ENCODE measurements at places on chromosomes 1 and 21.

DNA sequence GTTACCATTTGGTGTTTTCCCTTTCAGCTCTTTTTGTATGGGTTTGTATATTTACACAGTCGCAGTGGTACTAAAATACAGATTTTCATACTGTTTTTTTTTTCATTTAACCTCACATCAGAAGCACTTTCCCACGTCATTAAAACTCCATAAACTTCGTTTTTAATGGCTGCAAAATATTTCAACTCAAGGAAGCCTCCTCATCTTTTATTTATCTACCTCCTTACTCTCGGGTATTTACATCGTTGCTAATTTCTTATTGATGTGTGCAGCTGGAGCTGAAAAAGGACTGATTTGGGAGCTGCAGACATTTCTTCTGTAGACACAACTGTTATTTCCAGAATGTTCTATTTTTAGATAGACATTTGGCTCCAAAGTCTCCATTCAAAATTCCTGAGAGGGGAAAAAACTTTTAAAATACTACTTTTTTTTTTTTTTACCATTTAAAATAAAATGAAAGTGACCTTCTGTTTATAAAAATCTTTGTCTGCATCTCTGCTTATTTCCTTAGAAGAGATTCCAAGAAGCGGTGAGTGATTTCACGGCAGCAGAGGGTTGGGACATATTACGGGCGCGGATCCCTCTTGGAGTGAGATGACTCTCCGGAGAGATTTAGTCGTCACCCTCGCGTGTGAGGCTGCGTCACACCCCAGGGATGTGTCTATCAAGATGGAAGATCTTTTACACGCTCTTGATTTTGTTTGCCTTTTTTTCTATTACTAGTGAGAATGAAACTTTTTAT is 10.1 kb downstream of the RUNX3 start:
- DNase-seq, result no peak

GRCh38 chr1:2594001-2594640 is 7.5 kb downstream of the PRXL2B start:
- DNase-seq, result no peak

DNA sequence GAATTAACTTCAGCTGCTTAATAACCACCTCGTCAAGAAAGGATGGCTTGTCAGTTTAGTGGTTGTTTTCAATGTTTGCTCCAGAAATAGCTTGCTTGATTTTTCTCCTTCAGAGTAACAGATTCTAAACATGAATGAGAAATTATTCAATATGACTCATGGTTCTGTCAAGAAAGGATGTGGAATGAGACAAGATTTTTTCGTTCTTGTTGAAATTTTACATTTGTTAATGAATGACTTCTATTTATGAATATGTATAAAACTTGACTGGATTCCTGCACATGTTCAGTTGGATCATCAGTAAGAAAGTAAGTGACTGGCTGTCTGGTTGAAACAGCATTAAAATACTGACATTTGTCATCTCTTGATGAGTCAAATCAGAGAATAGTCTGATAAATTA is 38.3 kb downstream of the IFI44 start:
- no peak for DNase-seq

GRCh38 chr1:193368302-193368701 is 181.9 kb upstream of the B3GALT2 start:
- no peak for DNase-seq

DNA sequence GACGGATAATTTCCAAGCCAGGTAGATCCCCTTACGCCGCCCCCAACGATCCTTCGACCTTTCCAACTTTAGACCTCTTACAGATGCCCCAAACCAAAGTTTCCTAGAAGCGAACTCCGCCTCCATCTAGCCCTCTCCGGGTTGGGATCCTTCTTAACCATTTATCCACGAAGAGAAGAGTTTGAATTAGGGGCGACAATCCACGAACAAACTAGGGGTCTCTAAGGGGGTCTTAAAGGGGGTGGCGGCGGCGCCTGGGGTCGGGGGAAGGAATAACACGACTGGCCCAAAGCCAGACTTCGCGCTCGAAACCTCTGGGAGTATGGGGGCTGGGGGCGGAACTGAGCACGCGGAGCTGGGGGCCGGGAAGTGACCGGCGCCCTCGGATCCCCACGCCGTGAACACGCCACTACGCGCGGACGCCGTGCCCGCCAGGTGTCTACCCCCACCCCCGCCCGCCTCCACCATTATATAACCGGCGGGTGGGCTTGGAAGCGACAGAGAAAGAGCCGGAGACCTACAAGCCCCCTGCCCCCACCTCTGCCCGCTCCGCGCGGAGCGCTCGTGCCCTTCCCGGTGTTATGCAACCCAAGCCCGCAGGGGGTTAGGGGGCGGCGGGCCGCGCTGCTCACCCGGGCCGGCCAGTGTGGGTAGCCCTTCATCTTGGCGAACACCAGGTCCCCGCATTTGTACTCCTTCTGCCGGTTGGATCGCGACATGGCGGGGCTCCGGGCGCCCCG is 594 bp downstream of the HDGF start:
- no peak for DNase-seq

- DNase-seq, result no peak
These were observed 27.3 kb upstream of the PADI1 start for GRCh38 chr1:17177651-17178050.

- no peak for DNase-seq
These were observed 210.8 kb downstream of the APP start for GRCh38 chr21:25959799-25960198.

DNA sequence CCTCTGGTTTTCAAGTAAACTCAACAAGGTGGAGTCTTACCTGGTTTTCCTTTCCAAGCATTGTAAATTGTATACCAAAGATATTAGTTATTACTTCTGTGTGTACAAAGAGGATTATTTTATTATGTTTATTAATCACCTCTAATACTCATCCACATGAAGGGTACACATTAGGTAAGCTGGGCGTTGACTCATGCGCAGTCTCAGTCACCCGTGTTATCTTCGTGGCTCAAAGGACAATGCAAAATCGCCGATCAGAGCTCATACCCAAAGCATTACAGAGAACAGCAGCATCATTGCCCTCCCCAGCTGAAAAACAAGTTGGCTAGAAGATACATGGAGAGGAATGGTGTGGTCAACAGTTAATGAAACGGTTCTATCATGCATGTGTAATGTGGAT is 148.7 kb downstream of the NR5A2 start:
- DNase-seq, result no peak

DNA sequence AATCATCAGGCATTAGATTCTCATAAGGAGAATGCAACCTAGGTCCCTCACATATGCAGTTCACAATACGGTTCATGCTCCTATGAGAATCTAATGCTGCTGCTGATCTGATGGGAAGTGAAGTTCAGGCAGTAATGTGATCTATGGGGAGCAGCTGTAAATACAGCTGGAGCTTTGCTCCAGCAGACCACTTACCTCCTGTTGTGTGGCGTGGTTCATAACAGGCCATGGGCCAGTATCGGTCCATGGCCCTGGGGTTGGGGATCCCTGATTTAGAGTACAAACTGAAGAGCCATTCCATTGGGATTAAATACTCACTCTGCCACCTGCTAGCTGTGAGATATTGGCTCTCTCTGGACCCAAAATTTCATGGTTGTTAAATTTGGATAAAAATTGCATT is 244.6 kb upstream of the POGK start:
- no peak for DNase-seq

- no peak for DNase-seq
These were observed 64.0 kb downstream of the CCDC18 start for GRCh38 chr1:93244298-93245069.

GRCh38 chr1:92711473-92712165 is 73.3 kb downstream of the EVI5 start:
- DNase-seq, result no peak

GRCh38 chr1:46019348-46019747 is 113.1 kb downstream of the PIK3R3 start:
- no peak for DNase-seq

- DNase-seq, result no peak
These were observed 52.2 kb downstream of the KIRREL1 start for GRCh38 chr1:158045639-158046038.

- DNase-seq, result no peak
These were observed 42.9 kb downstream of the CAPZB start for GRCh38 chr1:19442154-19443096.

DNA sequence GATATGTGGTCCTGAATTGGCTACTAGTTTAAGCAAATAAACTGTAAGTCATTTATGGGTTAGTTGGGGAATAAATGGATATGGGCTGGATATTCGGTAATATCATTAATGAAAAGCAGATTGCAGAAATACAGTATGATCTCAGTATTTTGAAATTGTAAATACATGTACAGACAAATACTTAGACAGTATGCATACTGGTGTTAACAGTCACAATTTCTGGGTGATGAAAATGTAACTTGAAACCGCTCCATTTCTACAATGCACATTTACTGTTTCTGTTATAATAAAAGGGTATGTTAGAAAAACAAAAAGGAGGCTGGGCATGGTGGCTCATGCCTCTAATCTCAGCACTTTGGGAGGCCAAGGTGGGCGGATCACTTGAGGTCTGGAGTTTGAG is 28.0 kb downstream of the BLZF1 start:
- DNase-seq, result no peak

DNA sequence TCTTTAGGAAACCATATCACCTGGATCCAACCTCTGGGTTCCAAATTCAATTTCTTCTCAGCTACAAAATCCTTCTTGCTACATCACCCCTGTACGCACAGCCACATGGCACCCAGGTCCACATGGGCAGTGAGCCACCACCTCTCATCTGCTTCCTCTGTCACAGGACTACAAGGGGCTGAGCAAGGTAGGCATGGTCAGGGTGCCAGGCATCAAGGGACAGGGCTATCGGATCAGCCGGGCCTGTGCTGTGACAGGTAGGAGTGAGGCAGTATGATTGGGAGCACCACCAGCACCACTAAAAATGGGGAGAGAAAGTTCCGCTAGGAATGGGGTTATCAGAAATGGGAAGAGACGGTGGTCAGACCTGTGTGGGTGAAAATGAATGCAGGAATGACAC is 29.4 kb downstream of the S100A6 start:
- DNase-seq, result no peak

DNA sequence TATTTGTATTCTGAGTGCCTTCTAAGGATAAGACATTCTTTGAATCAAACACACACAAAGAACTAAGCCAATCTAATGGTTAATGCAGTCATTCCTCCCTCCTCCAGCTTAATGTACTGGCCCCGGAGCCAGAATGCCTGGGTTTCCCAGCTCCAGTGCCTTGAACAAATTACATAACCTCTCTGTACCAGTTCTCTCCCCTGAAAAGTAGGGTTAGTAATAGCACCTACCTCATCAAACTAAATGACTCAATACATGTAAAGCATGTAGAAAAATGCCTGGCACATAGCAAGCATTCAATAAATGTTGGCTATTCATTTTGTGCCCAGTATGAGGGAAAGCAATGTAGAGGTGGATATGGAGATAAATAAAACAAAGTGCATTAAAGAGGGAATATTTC is 14.0 kb downstream of the C1orf52 start:
- DNase-seq, result no peak

DNA sequence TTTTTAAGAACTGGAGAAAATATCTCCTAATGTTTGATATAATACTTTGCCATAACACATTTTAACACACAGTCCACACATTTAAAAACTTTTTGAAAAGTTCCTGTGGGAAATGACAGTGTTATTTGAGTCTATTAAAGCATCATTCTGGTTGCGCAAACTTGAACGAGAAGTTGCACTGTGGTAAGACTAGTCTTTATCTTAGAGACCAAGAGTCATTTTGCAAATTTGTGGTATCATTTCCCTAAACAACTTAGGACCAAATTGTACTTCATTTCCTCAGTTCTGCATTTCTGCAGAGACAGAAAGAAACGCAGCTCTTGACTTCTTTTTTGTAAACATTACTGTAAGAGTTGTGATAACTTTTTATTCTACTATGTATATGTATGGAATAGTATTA is at the start of gene RGS18:
Gene RGS18, plus strand, starts transcription at position 282 of the 400 bp plus-strand sequence. CDS start 176 bp downstream, outside the sequence.
- no peak for DNase-seq

- no peak for DNase-seq
These were observed 434.8 kb downstream of the LMO4 start for GRCh38 chr1:87763483-87763882.

GRCh38 chr1:39976732-39977131 is 21.8 kb downstream of the MFSD2A start:
- no peak for DNase-seq

DNA sequence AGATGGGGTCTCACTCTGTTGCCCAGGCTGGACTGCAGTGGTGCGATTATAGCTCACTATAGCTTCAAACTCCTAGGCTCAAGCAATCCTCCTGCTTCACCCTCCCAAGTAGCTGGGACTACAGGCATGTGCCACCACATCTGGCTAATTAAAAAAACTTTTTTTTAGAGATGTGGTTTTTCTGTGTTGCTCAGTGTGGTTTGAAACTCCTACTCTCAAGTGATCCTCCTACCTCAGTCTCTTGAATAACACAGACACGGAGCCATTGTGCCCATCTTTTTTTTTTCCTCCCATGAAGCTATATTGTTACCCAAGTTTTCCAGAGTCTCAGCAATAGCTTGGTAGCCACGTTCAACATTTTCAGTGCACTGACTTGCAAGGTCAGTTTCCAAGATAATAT is 2.7 kb downstream of the GIPC2 start:
- DNase-seq, result no peak

- no peak for DNase-seq
These were observed 29.0 kb upstream of the CLDN14 start for GRCh38 chr21:36508948-36509347.

GRCh38 chr1:241485145-241485544 is 34.4 kb downstream of the FH start:
- no peak for DNase-seq

- DNase-seq, result no peak
These were observed 496.9 kb downstream of the NEGR1 start for GRCh38 chr1:71785450-71785849.

- DNase-seq, result no peak
These were observed 683.4 kb downstream of the PTPRC start for GRCh38 chr1:199322278-199322677.

GRCh38 chr1:56139836-56140235 is 439.5 kb downstream of the PLPP3 start:
- DNase-seq, result no peak

DNA sequence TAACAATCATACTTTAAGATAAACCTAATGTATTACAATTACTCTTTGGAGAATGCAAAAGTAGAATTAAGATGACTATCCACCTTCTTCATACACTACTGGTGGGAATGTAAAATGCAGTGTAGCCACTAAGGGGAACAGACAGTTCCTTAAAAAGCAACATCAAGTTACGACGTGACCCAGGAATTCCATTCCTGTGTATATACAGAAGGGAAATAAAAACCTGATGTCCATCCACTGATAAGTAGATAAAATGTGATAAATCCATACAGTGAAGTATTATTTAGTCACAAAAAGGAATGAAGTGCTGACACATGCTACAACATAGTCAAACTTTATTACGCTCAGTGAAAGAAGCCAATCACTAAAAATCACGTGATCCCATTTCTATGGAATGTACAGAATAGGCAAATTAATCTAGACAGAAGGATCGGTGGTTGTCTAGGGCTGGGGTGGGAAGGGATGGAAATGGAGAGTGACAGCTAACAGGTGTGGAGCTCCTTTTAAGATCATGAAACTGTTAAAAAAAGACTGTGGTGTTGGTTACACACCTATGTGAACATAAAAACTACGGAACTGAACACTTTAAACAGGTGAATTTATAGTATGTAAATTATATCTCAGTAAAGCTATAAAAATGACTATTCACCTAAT is 42.1 kb downstream of the NRIP1 start:
- DNase-seq, result no peak

All from NCI-H460 (cell line).